Hepatic stellate cell (primary cell): ENCODE measurements at places on chromosomes 7 and 10.

DNA sequence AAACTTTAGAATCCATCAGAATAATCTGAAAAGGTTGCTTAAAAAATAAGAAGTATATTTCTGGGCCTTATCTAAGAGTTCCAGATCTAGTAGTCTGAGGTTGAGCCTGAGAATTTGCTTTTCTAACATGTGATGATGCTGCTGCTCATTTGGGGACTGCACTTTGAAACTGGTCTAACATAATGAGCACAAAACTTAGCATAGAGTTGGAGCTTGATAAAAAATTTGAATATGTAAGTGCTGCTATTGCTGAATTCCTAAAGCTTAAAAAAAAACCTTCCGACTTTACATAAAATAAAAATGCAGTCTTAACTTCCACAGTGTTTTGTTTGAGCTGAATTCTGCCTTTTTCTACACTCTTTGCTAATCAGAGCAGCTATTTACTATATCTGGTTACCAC, 48.8 kb downstream of the GLCCI1 start:
- no peak for DNase-seq

- no peak for DNase-seq
Observed at GRCh38 chr10:128843972-128844371, 623.1 kb upstream of the MGMT start.

- no peak for DNase-seq
Observed at GRCh38 chr10:124675261-124675660, 68.9 kb downstream of the FAM53B start.

GRCh38 chr10:63205421-63205820, 72.3 kb downstream of the NRBF2 start:
- DNase-seq = no peak

DNA sequence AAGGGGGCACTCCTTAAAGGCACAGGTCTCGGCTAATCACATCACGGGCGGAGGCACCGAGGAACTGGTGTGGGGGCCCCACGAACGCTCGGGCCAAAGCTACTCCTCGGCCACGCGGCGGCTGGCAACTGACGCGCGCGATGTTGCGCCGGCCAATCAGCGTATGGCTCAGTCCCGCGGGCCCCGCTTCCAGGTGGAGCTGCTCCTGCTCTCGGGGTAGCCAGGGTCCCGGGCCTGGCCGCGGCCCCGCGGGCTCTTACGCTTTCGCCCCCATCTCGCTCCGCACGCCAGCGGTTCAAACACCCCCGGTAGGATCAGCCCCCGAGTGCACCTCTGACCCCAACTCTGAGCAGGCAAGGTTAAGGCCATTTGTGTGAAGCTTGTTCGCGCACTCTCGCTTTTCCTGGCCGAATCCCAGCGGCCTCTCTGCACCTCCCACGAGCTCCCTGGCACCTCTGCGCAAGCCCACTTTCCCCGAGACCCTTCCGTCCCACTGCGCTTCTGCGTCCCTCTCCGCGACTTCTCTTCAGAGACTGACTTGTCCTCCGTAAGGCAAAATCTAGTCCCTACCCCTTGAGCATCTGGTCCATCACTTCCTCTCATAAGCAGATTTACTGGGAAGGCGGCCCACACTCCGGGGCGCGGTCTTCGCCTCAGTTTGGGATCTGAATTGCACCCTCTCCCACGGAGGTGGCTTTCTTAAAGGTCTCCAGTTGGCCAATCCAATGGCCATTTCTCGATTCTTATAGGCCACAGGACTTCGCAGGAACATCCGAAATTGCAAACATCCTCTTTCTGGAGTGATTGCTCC, 200.9 kb upstream of the TBX20 start:
- DNase-seq = no peak

DNA sequence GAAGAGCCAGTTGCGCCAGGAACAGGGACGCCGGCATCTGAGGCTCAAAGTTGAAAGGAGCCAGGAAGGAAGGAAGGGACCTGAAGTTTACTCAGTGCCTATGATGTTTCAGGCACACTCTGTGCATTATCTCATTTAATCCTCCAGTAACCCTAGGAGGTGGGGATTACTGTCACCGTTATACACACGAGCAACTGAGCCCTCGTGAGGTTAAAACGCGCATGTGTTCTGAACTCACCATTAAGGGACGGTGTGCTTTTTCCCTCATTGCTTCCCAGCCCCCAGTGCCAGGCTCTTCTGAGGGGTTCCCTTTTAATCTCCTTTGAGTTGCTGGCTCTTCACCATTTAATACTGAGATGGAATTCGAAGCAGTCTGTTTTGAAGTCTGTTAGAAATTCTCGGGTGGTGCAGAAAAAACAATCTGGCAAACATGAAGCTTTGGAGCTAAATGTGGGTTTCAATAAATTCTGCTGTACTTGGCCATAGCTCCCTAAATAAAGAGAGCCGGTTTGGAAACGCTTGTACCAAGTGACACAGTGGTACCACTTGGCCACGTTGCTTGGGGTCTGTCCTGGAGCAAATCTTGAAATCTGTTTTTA, 102.2 kb downstream of the TAX1BP1 start:
- no peak for DNase-seq
